Mesothelial cell of epicardium (in vitro differentiated cells): ENCODE measurements at places on chromosomes 5 and 9. TPM values are rescaled to one million over a fixed set of nuclear protein-coding genes. Genes with fewer than 3 reads are reported as not detected.

The TLX3 gene
- total RNA-seq, result not detected in 3 replicates

The SPATA31E1 gene
- total RNA-seq, result 0.09 TPM in 1 of 3 replicates, not detected in the others

The TMEM232 gene
- 5.2 to 6.5 TPM (median 5.7 TPM) in 3 replicates for total RNA-seq

The PCDHGA12 gene
- 4.1 to 5.2 TPM (median 4.5 TPM) in 3 replicates for total RNA-seq

The SETD9 gene
- total RNA-seq, result 13.1 to 15.6 TPM (median 15.2 TPM) in 3 replicates

The RCL1 gene
- total RNA-seq, result 21.2 to 22.8 TPM (median 21.4 TPM) in 3 replicates

The BAAT gene
- 0.07 TPM in 2 of 3 replicates, not detected in the other for total RNA-seq

The MEIKIN gene
- total RNA-seq, result not detected in 3 replicates

The GRXCR2 gene
- not detected in 3 replicates for total RNA-seq

The BTNL8 gene
- not detected in 3 replicates for total RNA-seq

The PCDHGA7 gene
- total RNA-seq, result 0.33 to 0.43 TPM (median 0.38 TPM) in 3 replicates

The SPINK4 gene
- total RNA-seq, result not detected in 3 replicates

The GCNT4 gene
- 1.7 to 1.9 TPM (median 1.8 TPM) in 3 replicates for total RNA-seq

The FGF10 gene
- total RNA-seq, result 0.22 to 0.31 TPM in 2 of 3 replicates, not detected in the other

The PRLR gene
- 1.2 to 2.1 TPM (median 1.7 TPM) in 3 replicates for total RNA-seq

The IL9 gene
- not detected in 3 replicates for total RNA-seq

The PAPPA gene
- 2.9 to 3.3 TPM (median 3.2 TPM) in 3 replicates for total RNA-seq

The HMCN2 gene
- total RNA-seq, result 5.8 to 6.5 TPM (median 6.0 TPM) in 3 replicates

The TRMO gene
- 11.6 to 12.7 TPM (median 12.0 TPM) in 3 replicates for total RNA-seq

The TTC16 gene
- total RNA-seq, result 0.07 TPM in 1 of 3 replicates, not detected in the others

The ZMAT2 gene
- 49.8 to 52.2 TPM (median 50.7 TPM) in 3 replicates for total RNA-seq

The FBP2 gene
- total RNA-seq, result not detected in 3 replicates

The KCNIP1 gene
- 1.3 to 2.3 TPM (median 1.5 TPM) in 3 replicates for total RNA-seq

The DIPK1B gene
- total RNA-seq, result 56.2 to 60.5 TPM (median 58.1 TPM) in 3 replicates

The ANKRD55 gene
- 0.18 TPM in 1 of 3 replicates, not detected in the others for total RNA-seq

The SCAI gene
- total RNA-seq, result 22.7 to 26.0 TPM (median 25.5 TPM) in 3 replicates

The GGTA1 gene
- total RNA-seq, result 0.22 TPM in 1 of 3 replicates, not detected in the others

The FOXD4L6 gene
- 0.53 TPM in 1 of 3 replicates, not detected in the others for total RNA-seq

The MAMDC4 gene
- 20.1 to 22.6 TPM (median 20.3 TPM) in 3 replicates for total RNA-seq

The SLC4A9 gene
- total RNA-seq, result 1.8 to 2.5 TPM (median 2.2 TPM) in 3 replicates

The CDC20B gene
- 0.09 to 0.16 TPM in 2 of 3 replicates, not detected in the other for total RNA-seq

The IL5 gene
- not detected in 3 replicates for total RNA-seq

The SPATA31D4 gene
- total RNA-seq, result not detected in 3 replicates

The PKD2L2 gene
- total RNA-seq, result not detected in 3 replicates

The ADAMTSL2 gene
- 6.2 to 7.0 TPM (median 6.5 TPM) in 3 replicates for total RNA-seq

The NR4A3 gene
- total RNA-seq, result 14.2 to 15.4 TPM (median 15.3 TPM) in 3 replicates

The MLANA gene
- not detected in 3 replicates for total RNA-seq
